ENCODE measurements at places on chromosomes 6 and 20.

- DNase-seq: no peak
These were observed 14.6 kb downstream of the SAYSD1 start for GRCh38 chr6:39100358-39100757.

- no peak for DNase-seq
These were observed 5.1 kb downstream of the SEMG2 start for GRCh38 chr20:45226287-45226686.

- no peak for DNase-seq
These were observed 21.4 kb upstream of the NELFCD start for GRCh38 chr20:58959652-58960051.

GRCh38 chr20:5715071-5715841 is 34.9 kb upstream of the SHLD1 start:
- DNase-seq: no peak

DNA sequence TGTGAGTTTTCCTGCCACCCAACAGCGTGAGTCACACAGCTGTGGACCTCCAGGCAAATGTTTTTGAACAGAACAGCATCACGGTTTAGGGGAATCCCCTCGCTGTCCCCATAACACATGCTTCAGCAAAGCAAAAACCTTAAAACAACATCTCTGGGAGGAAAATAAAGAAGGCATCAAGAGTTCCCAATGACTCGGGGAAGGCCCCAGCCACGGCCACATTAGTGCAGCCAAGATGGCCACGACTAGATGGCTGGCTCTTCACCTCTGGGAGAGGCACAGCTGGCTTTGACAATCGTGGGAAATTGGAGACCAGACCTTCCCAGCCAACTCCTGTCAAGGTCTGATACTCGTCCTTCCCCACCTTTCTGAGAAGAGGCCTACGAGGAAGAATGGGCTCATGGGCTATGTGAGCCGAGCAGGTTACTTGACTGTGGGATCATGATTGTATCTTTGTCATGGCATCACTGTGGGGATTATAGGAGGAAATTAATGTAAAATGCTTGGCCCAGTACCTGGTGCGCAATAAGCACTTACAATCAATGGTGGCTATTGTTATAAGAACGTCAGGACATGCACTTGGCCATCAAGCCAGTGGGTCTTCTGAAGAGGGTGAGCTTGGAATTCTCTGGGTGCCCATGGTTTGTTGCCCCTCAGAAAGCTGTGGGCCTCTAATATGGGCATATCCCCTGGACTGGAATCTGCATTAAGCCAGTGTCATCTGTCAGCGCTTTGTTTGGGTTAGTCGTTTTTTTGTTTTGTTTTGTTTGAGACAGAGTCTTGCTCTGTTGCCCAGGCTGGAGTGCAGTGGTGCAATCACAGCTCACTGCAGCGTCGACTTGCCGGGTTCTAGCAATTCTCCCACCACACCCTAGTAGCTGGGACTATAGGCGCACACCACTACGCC is 43.6 kb downstream of the FGD2 start:
- DNase-seq: no peak

DNA sequence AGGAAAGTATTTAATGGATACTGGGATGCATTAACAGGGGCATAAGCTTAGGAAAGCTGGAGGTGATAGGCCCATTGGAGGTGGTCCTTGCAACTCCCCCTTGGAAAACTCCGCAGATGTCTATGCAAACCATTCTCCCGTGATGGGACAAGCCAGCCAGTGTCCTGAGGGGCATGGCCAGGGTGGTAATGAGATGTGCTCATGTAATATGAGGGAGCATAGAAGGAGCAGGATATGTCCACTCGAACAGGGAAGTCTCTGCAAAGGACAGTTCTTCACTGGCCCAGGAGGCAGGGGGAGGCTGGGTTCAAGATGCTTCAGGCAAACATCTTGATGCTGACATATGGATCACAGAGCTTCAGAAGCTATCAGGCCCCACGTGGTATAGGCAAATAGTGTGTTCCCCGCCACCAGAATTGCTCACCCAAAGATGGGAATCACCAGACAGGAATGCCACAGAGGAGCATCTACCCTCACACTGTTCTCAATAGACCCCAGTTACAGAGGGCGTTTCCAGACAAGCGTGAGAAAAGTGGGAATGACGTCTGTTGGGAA is 201.6 kb upstream of the CDH4 start:
- no peak for DNase-seq

DNA sequence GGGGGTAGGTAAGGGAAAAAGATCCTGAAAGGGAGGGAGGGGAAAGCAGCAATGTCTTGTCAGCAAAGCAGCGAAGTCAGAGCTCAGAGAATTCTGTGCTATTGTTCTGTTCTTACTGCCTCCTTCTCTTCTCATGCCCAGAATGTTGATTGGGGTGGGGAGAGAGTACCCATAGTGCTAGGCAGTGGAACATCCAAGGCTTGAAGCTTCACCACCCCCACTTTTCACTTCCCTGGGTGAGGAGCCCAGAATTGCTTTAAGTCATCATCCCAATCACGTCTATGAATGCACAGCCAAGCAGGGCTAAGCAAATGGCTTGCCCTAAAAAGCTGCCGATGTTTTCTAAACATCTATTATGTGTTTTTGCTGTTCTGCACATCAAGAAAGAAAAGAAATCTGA is 16.5 kb downstream of the REPS1 start:
- peak; percentile 85 for DNase-seq

DNA sequence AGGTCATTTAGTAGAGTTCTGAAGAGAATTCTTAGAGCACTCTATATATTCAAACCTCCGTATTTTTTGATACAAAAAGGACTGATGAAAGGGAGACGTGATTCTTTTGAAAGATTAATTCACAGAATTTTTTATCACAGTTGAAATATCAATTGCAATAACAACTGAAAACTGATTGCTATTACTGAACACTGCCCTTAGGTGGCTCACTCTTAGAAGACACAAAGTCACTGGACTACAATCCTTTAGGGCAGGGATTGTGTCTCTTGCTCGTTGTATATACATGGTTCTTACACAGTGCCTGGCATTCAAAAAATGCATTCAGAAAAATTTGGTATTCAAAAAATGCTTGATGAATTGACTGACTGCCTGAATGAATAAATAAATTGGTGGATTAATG is 17.1 kb upstream of the CALHM6 start:
- peak; percentile 28 for DNase-seq

GRCh38 chr6:36613200-36613995 is 19.2 kb downstream of the SRSF3 start:
- DNase-seq: no peak

DNA sequence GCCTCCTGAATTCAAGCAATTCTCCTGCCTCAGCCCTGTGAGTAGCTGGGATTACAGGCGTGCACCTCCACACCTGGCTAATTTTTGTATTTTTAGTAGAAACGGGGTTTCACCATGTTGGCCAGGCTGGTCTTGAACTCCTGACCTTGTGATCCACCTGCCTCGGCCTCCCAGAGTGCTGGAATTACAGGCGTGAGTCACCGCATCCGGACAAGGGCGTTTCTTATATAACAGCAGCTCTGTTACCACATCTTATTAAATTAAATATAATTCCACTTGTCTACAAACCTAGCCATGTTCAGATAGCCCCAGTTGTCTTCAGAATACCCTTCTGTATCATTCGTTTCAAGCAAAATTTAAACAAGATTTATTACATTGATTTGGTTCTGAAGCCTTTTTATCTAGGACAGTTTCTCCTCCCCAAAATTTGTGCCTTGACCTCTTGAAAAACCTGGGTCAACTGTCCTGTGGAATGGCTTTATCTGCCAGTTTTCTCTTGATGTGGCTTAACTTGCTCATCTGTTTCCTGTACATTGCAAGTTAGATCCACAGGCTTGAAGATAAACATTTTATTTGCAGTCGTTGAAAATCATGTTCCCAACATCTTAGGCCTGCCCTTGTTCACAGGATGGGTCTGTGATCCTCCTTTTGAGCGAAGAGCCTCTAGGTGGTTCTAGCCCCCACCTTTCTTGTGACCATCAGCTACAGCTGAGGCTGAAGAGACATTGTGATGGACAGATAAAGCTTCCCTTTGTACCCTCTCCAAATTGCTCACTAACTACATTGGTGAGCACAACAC is 132.2 kb downstream of the ARID1B start:
- no peak for DNase-seq

DNA sequence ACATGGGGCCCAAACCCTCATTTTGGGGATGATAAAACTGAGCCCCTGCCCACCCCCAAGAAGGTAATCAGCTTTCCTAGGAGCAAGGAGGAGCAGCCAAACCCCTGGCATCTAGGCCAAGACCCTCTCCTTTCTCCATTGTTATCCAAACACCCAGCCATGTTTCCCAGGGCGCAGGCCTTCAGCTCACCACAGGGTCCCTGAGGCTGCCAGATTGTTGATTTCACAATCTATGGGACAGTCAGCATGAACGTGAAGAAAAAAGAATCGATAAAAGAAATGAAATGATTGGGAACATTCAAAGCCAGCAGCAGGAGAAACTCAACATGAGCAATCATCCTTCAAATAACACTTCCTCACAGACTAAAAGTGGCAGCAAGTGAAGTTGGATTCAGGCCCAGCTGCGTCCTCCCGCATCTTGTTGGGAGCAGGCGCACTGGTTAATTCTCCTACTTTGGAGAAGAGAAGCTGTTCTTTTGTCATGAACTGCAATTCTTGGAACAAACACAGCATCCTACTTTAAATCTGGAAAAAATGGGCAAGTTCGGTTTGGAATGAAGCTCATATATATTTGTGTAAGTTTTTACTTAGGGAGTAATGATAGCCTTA is 241.8 kb upstream of the PRDM1 start:
- DNase-seq: peak; percentile 77

- no peak for DNase-seq
These were observed 20.3 kb downstream of the OR2B6 start for GRCh38 chr6:27977387-27977786.

GRCh38 chr6:148339766-148340165 is 2.9 kb upstream of the SASH1 start:
- DNase-seq: no peak

- no peak for DNase-seq
These were observed 410.3 kb upstream of the SLC35B3 start for GRCh38 chr6:8845690-8846089.

- DNase-seq: peak; percentile 28
These were observed 101.5 kb downstream of the RPP40 start for GRCh38 chr6:4902363-4902762.

GRCh38 chr6:38713812-38714211 is 1.3 kb upstream of the DNAH8 start:
- no peak for DNase-seq

- DNase-seq: no peak
These were observed 297.5 kb downstream of the ADGB start for GRCh38 chr6:146896062-146896813.

GRCh38 chr20:44081476-44081875 is 105.5 kb downstream of the JPH2 start:
- no peak for DNase-seq

GRCh38 chr6:152984513-152984872 is 1.7 kb upstream of the FBXO5 start:
- DNase-seq: no peak

DNA sequence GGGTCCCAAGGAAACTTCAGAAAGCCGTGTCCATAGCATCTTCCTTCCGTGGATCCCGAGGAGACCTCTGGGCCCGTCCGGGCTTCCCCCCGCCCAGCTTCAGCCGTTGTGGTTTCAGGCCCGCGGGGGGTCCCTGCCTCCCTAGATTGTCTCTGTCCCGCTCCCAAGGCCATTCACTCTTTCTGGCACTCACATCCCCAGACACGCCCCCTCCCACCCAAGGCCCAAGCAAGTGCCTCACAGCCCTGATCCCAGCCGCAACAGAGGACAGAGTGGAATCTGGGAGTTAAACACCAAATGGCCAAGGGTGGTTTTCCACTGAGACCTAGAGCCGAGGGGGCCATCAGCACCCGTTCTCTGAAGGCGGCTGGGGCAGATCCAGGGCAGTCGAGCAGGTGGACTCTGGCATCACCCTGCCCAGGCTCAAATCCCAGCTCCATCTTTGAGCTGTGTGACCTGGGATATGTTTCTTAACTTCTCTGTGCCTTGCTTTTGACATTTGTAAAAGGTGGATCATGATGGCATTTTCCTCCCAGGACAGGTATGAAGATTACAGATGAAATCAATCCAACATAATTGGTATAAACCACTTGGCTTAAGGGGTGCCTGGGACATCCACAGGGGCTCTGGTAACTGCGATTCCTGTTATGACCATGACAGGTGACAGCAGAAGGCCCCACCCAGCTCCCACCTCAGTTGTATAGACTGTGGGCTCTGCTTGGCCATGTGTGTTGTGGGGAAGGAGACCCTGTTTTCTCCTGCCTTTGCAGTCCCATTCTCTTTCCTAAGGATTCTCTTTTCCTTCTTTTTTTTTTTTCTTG is 48.1 kb downstream of the CTCFL start:
- DNase-seq: no peak

DNA sequence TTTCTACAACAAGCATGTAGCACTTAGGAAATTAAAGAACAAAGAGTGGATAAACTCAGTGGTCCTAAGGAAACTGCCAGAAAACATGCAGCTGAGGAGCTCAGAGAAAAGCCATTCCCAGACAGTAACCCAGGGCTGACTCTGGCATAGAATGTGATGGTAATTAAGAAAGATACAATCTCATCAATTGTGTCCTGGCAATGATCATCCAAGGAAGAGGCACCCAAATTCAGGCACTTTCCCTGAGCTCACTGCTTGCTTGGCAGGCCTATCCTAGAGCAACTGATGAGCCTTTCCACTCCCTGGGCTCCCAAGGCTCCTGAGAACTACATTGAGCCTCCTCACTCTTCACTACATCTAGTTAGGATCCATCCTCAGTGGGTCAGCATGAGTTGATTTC is 16.2 kb downstream of the EIF2S2 start:
- no peak for DNase-seq

GRCh38 chr6:45419571-45420082 is 41.9 kb upstream of the SUPT3H start:
- peak; percentile 63 for DNase-seq

- DNase-seq: no peak
These were observed 29.4 kb upstream of the MAFB start for GRCh38 chr20:40718214-40718977.

DNA sequence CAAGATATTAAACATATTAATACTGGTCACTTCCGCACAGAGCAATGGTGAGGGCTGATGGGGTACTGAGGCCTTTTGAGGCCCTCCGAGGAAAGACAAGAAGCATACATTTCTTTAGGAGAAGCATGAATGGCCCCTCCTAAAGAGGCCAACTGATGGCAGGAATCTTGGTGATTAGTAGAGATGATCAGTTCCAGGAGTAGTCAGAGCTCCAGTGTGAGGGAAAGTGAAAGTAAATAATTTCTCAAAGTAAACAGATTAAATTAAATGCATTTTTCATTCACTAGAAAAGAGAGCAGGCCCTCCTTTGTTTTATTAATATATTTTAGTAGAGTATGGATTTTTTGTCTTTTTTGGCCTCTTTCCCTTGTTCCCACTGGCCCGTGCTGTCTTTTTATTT is 38.2 kb downstream of the NOX3 start:
- no peak for DNase-seq

Data from Ammon's horn (tissue), 1 donor.